Fibroblast of lung (primary cell): ENCODE measurements at places on chromosomes 13 and 19. TPM values are rescaled to one million over a fixed set of nuclear protein-coding genes. Genes with fewer than 3 reads are reported as not detected.

GRCh38 chr13:39751805-39752204 lies 96.3 kb downstream of the COG6 start:
- H3K27ac ChIP-seq, result no peak overlapping the region
- DNase-seq, result no peak
- H3K36me3 ChIP-seq, result no peaks in the 10 kb centered on the region
- H3K4me1 ChIP-seq, result no peaks in the 10 kb centered on the region

Gene KLK14
- total RNA-seq, result not detected in 2 replicates

Gene DACT3
- total RNA-seq, result 4.1 and 5.6 TPM in 2 replicates

Gene CLEC17A
- total RNA-seq, result 0.17 TPM in 1 of 2 replicates, not detected in the other

- no peak overlapping the region for H3K27ac ChIP-seq
- peaks cover 17% of the 10 kb centered on the region for H3K4me1 ChIP-seq
- no peaks in the 10 kb centered on the region for H3K27me3 ChIP-seq
- DNase-seq, result no peak
- H3K36me3 ChIP-seq, result peaks cover 7% of the 10 kb centered on the region
These were observed 43.1 kb downstream of the NFIC start for GRCh38 chr19:3409346-3410064.

DNA sequence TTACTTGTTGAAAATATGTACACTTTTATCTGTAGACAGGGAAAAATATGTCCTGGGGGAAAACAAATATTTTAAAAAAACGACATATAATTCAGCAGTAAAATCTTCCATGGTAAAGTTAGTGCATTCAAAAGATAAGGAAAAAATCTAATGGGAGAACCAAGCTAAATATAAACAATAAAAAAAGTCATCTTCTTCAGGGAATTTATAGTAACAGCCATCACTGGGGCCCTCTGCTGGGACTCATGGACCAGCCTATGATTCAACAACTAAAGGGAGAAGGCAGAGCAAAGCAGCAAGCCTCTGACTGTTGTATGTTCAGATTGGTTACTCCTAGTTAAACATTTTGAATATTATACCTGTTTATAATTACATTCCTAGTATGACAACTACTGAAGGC lies 93.0 kb downstream of the ITGBL1 start:
- no peaks in the 10 kb centered on the region for H3K4me1 ChIP-seq
- no peak overlapping the region for H3K27ac ChIP-seq
- no peak for DNase-seq
- no peaks in the 10 kb centered on the region for H3K36me3 ChIP-seq

DNA sequence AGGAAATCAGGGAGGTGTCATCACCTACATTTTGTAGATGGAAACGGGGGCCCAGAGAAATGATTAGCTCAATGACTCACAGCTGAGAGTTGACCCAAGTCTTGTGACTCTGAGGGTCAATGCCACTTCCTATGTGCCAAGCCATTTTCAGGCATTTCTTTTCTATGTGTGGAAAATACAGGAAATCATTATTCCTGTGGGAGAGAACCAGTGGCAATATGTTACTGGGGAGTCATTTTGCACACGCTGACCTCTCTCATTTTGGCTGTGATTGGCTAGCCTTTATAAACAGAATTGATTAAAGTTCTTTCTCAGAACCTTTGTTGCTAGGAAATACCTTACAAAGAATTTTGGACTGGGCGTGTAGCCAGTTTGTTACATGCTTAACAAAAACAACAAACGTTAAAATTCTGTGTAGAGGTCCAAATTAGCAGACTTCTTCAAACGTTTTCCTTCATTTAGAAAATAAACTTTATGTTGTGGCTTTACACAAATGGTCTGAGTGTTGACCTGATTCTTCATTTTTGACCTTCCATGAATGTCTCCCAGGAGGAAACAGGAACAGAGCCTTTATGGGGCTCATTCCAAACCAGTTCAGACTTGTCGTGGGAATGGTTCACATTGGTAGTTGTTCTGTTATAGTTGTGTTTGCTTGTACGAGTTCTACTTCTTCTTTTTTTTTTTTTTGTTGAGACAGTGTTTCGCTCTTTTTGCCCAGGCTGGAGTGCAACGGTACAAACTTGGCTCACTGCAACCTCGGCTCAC lies 11.4 kb downstream of the PCCA start:
- DNase-seq, result peak; percentile 89
- H3K27ac ChIP-seq, result peak overlapping the region; percentile 30
- no peaks in the 10 kb centered on the region for H3K36me3 ChIP-seq
- H3K27me3 ChIP-seq, result no peaks in the 10 kb centered on the region

Gene APLP1
- total RNA-seq, result 0.99 and 2.6 TPM in 2 replicates

Gene SULT2B1
- 0.33 TPM in 1 of 2 replicates, not detected in the other for total RNA-seq

GRCh38 chr13:33279414-33280278 lies 5.9 kb downstream of the STARD13 start:
- no peak overlapping the region for H3K4me3 ChIP-seq
- H3K36me3 ChIP-seq, result peaks cover 2% of the 10 kb centered on the region
- peak; percentile 64 for DNase-seq
- no peaks in the 10 kb centered on the region for H3K27me3 ChIP-seq

GRCh38 chr13:77329911-77330584 lies 3.2 kb upstream of the MYCBP2 start:
- no peaks in the 10 kb centered on the region for H3K27me3 ChIP-seq
- H3K4me1 ChIP-seq, result peaks cover 7% of the 10 kb centered on the region
- peak; percentile 44 for DNase-seq
- H3K27ac ChIP-seq, result peak overlapping the region; percentile 62

- DNase-seq, result no peak
- H3K27me3 ChIP-seq, result no peaks in the 10 kb centered on the region
- H3K4me3 ChIP-seq, result peak overlapping the region; percentile 63
- no peaks in the 10 kb centered on the region for H3K36me3 ChIP-seq
- H3K27ac ChIP-seq, result peak overlapping the region; percentile 72
These were observed 1.6 kb downstream of the SLC25A30 start for GRCh38 chr13:45416516-45417128.

GRCh38 chr19:38213911-38214625 lies 10.0 kb downstream of the DPF1 start:
- H3K36me3 ChIP-seq, result no peaks in the 10 kb centered on the region
- H3K27me3 ChIP-seq, result no peaks in the 10 kb centered on the region
- peak; percentile 29 for DNase-seq
- H3K4me3 ChIP-seq, result no peak overlapping the region

- H3K4me1 ChIP-seq, result no peaks in the 10 kb centered on the region
- H3K27me3 ChIP-seq, result no peaks in the 10 kb centered on the region
- DNase-seq, result no peak
- H3K4me3 ChIP-seq, result no peak overlapping the region
- H3K36me3 ChIP-seq, result no peaks in the 10 kb centered on the region
These were observed 952.0 kb downstream of the SLITRK5 start for GRCh38 chr13:88623150-88623549.
